Astrocyte of the hippocampus (primary cell): ENCODE measurements at places on chromosomes 11 and 22.

GRCh38 chr11:5339771-5340322, 3.5 kb downstream of the OR51B5 start:
- no peak for DNase-seq

GRCh38 chr11:116096272-116096995, 592.2 kb upstream of the CADM1 start:
- DNase-seq: no peak

DNA sequence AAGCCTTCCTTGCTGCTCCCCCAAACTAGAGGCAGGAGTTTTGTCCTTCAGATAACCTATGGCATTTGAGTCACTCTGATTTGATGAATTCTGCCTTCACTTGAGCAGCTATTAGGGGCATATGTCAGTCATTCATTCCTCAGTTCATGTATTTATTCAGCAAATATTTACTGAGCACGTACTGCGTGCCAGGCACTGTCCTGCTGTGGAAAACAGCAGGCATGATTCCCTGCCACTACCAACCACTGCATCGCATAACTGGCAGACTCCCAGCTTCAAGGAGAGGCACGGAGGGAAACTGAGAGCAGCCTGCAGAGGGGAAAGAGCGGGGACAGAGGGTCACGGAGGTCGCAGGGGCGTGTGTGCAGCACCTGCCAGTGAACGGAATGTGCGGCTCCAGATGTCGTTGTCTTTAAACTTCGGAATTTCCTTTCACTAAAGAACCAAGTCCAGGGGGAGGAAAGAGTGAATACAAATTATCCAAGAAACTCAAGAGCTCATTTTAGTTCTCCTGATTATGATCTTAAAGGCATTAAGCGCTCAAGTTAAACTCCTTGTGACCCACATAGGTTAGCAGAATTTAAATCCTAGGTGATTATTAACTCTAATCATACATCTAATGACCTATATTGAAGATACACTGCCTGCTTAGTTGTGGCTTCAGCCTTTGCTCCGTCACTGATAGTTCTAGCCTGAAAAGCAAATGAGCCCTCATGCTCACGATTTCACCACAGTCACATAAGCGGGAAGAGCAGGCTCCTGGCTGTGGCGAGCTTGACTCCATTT, 12.6 kb downstream of the PPARA start:
- DNase-seq: no peak

- DNase-seq: peak; percentile 93
These were observed 2.1 kb downstream of the CCDC88B start for GRCh38 chr11:64341851-64342791.

DNA sequence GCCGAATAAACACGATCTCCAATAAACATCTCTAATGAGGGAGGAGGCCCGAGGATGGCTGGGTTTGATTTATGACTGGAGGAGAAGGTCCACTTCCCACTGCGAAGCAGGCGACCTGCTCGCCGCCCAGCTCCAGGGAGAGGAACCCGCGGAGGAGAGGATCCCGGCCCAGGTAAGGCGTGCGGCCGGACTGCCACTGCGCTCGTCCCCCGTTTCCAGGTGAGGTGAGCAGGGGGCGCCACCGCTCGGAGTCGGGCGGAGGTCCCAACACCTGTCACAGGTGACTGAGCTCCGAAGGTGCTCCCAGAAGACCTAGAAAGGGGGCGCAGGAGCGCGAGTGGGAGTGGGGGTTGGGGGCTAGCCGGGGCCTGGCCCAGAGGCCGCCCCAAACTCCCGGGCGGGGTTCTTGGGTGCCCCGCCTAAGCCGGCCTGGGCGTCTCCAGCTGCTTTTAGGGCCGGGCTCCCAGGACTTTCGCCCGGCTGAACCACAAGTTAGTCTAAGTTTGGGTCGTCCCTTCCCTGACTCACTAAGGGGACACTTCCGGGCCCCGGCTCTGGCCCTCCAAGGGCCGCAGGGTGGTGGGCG, 5.4 kb upstream of the PAX6 start:
- DNase-seq: no peak

- no peak for DNase-seq
These were observed 40.9 kb downstream of the TXN2 start for GRCh38 chr22:36440429-36441002.

DNA sequence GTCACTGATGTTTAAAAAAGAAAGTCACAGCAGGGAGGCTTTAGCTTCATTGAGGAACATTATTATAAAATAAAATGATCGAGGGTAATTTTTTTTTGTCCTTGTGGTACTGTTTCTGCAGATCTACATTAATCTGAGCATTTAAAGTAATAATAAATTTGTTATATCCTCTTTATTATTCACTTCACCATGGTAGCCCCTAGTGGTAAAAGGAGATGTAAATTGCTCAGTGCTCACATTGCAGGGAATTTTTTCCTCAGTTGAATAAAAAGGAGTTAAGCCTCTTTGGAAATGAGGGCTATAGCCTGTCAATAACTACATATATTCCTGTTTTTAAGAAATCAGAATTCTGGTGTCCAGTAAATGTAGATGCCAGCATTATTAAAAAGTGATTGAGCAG, 99.7 kb upstream of the VPREB1 start:
- no peak for DNase-seq

DNA sequence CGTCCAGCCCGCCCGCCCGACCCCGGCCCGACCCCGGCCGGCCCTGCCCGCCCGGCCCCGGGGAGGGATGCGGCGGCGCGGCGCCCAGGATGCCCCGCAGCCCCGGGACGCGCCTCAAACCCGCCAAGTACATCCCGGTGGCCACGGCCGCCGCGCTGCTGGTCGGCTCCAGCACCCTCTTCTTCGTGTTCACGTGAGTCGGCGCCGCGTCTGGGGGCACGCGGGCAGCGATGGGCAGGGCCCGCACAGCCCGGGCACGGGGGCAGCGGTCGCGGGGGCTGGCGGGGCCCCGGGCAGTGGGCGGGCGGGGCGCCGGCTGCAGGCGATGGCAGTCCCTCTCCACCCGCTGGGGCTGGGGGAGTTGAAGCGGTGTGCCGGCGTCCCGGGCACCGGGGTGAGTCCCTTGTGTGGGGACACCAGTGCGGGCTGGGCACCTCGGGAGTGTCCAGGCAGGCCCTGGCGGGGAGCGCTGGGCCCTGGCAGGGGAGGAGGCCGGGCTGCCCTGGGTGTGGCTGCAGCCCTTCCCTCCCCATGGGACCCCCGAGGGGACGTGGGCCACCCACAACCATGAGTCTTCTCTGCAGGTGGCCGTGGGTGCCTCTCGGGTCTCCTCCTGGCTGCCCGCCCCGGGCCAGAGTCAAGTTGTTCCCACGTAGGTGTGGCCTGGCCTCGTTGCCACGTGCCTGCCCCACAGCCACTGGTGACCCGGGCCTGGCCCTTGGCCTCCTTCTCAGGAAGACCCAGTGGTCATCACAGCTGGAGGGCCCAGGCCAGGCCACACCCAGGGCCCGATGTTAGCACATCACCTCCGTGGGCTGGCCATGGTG, 468 bp downstream of the ZDHHC8 start:
- DNase-seq: peak; percentile 66

GRCh38 chr11:128891913-128892398, 800 bp downstream of the KCNJ5 start:
- no peak for DNase-seq

GRCh38 chr22:19387038-19387437, 44.5 kb downstream of the HIRA start:
- no peak for DNase-seq

DNA sequence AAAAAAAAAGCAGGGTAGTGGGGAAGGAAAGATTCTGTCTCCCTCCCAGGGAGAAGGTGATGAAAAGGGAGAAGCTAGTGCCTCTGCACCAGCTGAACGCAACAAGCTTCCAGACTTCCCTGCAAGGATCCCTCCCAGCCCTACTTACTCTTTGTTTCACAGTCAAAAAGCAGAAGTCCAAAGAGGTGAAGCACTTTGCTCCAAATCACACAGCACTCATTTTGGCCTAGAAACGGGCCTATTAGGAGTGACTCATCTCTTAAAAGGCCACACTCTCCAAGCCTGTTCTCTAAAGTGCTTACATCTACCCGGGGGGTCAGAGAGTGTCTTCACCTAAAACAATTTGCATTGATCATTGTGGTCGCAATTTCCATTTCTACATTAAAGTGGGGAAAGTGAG, 17.7 kb upstream of the GRK3 start:
- no peak for DNase-seq

DNA sequence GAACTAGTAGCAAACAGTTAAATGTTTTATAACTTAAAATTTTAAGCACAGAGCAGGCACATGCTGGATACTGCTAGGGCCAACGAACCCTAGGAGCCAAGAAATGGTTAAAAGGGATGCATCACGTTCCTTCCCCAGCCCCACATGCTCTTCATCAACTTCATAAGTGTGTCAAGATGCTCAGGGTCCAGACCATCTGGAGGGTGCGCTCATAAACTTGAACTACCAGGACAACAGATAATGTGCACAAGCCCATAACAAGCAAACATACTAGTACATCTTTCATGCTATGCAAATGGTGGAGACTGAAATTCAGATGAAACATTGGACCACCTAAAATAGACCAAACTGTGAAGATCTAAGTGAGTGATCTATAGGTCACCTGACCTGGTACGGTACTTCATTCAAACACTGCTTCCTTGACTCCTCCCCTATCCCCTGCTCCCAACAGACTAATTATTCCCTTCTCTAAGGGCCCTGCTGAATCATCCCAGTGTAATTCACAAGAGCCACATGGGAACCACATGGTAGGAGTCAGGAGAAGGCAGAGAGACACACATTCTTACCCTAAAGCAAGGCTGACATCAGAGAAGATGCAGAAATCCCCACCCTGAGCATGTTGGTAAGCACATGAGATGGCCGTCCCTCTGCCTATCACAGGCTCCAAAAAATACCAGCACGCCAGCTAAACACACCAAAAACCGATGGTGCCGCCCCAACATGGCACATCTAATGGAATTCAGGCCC, 83.9 kb downstream of the ETS1 start:
- DNase-seq: peak; percentile 77

DNA sequence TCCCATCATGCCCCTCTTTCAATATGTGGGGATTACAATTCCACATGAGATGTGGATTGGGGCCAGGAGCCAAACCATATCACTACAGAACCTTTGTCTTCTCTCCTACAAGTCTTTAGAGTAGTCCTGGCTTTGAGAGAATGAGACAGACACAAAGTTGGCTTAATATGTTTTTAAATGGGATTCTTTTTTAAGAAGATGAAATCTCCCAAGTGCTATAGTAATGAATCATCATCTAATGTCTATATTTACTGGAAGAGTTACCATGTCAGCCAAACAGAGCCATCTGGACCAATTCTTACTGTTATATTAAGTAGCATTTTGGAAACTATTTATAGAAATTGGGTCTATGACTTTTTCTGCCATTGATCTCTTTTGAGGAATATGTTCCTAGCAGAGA, 38.1 kb upstream of the CARD18 start:
- peak; percentile 23 for DNase-seq

GRCh38 chr11:122085712-122086111, 30.3 kb downstream of the BLID start:
- DNase-seq: peak; percentile 24
